ENCODE measurements at places on chromosomes 6 and 20.

- DNase-seq, result no peak
These were observed 155.9 kb downstream of the NRN1 start for GRCh38 chr6:5850848-5851255.

DNA sequence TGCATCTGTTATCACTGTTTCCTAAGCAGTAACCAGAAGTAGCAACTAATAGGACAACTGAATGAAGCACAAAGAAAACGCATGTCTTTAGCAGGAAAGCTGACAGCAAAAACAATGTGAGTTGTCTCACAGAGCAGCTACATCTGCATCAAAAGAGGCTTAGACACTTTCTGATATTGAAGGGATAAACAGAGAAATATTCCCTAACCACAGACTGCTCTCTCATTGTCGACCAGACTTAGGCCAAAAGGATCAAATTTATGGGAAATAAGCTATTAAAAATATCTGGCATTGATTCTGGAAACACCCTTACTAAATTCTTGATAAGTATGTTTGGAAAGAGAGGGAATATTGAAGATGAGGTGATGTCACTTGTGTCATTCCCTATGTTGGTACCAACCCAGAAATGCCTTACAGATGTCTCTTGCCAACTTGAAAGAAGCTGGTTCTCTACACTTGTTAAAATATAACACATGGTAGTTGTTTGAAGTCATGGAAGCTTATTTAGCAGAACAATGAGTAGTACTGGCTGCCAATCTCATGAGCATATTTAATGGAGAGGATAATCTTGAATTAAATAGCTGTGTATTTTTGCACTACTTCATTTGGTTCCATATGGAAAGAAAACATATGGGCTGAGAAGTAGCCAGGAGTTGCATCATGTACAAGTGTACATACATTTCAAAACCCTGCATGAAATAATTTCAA is 929.3 kb upstream of the MAN1A1 start:
- no peak for DNase-seq

GRCh38 chr20:38255393-38255792 is 5.1 kb downstream of the KIAA1755 start:
- DNase-seq, result no peak

DNA sequence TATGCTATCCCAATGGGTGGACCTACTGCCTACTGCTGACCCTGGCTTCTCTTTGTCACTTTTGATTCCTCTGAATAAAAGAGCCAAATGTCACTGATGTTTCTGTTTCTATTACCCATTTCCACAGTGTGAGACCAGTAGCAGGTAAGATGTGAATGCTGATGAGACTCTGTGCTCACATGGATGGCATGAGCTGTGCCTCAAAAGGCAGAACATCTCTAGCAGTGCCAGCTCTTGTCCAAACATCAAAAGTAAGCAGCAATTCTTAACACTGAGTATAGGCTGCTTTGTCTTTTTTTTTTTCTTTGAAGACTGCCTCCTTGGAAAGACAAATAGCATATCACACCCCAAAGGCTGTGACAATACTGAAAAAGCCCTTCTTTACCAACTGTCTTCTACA is 459.2 kb upstream of the RUNX2 start:
- DNase-seq, result no peak
